Heart left ventricle (tissue), 16 donors: ENCODE measurements at places on chromosomes 11 and 22. TPM values are rescaled to one million over a fixed set of nuclear protein-coding genes. Genes with fewer than 3 reads are reported as not detected.

The HSPA8 gene
- total RNA-seq, result 1,081 TPM

The VSTM5 gene
- not detected for total RNA-seq

The MPEG1 gene
- 5.6 TPM for total RNA-seq

The SMTNL1 gene
- total RNA-seq, result not detected

The BBOX1 gene
- total RNA-seq, result not detected

The OR2D2 gene
- not detected for total RNA-seq

The EXPH5 gene
- total RNA-seq, result 3.3 TPM

The MMP26 gene
- total RNA-seq, result not detected

The HTR3A gene
- total RNA-seq, result not detected

The TUB gene
- 24.4 TPM for total RNA-seq

The MUC5AC gene
- not detected for total RNA-seq

The ARHGAP42 gene
- total RNA-seq, result 8.6 TPM

The OR8B4 gene
- total RNA-seq, result not detected

The FTH1 gene
- total RNA-seq, result 5,397 TPM

The TIMM10 gene
- total RNA-seq, result 46.4 TPM

DNA sequence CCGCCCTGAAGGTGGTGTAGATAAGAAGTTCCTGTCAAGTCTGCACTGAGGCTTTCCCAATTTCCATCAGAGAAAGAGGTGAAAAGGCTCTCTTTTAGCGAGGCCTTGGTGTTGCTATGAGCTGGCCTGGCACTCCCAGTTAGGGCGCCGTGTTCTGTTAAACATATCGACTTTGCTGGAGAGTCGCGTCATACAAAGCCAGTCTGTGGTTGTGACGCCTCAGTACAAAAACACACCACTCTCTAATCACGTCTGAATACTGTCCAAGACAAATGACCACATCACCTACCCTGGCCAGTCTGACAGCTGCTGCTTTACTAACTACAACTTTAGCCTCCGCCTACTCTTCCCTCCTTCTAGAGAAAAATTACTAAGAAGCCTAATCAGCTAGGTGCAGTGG, 8.0 kb upstream of the TOLLIP start:
- no peak for DNase-seq

- no peak for DNase-seq
Observed at GRCh38 chr22:31177420-31178162, 17.6 kb downstream of the RNF185 start.

DNA sequence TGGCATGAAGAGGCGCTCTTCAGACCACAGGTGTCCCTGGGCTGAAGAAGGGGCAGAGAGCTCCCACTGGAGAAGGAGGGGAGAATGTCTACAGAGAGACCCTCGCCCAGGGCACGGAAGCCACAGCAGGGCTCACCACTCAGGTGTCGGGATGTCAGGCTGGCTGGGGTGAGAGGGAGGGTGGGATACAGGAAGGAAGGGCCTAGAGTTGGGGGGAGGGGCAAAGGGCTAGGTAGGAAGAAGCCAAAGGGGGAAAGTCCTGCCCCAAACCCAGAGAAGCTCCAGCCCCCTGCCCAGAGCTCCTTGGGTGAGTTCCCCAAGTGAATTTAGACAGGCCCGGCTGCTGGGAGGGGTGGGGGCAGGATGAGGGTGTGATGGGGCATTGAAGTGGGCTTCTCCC, 232.0 kb downstream of the CEP164 start:
- no peak for DNase-seq

GRCh38 chr22:25083807-25084200, 115.9 kb upstream of the CRYBB3 start:
- no peak for DNase-seq

GRCh38 chr11:29773656-29774264, 243.1 kb downstream of the KCNA4 start:
- peak; percentile 63 for DNase-seq

GRCh38 chr22:27499121-27499520, 302.4 kb downstream of the MN1 start:
- no peak for DNase-seq

- no peak for DNase-seq
Observed at GRCh38 chr11:70034740-70035365, 43.3 kb upstream of the ANO1 start.

GRCh38 chr11:107856981-107857517, 1.5 kb downstream of the SLC35F2 start:
- DNase-seq, result no peak

GRCh38 chr11:9577556-9577955, 4.1 kb downstream of the WEE1 start:
- no peak for DNase-seq

DNA sequence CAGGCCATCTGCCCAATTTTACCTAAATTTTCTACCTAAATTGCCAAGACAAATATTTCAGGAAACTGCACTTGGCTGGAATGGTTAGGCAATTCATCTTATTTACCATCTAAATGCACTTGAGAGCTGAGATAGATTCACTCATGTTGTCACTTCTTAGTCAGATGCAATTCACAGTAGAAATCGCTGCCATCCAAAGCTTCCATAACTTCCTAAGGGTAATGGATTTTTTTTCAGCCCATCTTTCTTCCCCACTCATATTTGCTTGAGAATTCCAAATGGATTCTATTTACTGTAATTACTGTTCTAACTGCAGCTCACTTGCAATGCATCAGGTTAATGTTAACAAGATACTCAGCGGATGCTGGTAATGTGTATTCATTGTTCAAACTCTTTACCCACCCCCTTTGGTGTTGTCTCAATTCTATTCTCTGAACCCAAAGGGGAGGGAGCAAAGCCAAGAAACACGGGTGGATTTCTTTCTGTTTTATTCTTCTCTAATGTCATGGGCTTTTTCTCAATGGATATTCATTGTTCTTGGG, 96.0 kb downstream of the TENM4 start:
- no peak for DNase-seq

DNA sequence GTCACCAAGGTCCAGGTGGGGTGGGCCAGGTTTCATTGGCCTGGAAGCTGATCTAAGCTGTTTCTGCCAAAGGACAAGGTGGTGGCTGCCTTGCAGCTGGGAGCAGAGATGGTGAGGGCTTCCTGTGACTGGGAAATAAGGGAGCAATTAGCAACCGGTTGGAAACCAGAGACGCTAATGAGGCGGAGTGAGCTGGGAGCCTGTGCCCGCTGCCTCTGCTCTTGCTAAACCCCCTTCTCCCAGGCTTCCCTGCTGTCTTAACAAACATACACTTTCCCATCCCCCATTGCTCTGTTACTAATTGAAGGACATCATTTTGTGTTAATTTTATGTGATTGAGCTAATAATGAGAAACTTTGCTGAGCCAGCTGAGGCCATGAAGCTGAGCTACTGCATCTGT, 121.8 kb downstream of the INSC start:
- DNase-seq, result no peak

DNA sequence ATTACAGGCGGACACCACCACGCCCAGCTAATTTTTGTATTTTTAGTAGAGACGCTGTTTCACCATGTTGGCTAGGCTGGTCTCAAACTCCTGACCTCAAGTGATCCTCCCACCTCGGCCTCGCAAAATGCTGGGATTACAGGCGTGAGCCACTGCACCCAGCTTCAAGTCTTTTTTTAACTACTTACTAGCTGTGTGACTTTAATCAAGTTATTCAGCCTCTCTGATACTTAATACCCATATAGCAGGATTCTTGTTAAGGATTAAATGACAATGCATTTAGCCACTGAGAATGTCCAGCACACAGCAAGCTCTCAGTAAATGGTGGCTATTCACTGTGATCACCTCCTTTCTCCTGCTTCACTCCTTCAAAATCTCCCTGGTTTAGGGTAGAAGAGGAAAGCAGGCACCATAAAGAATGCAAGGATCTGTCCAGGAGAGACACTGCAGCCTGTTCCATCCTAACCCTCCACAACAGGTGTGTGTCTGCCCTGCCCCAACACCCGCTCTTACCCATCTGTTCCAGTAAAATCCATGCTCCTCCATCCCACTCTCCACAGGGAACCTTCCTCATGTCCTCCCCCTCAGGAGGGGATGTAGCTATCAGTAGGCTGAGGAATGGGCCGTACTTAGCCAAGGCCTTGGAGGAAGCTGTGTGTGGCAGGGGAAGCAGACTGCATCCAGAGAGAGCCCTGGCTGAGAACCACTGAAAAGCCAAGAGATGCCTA, 69.3 kb downstream of the MICAL3 start:
- DNase-seq, result no peak

DNA sequence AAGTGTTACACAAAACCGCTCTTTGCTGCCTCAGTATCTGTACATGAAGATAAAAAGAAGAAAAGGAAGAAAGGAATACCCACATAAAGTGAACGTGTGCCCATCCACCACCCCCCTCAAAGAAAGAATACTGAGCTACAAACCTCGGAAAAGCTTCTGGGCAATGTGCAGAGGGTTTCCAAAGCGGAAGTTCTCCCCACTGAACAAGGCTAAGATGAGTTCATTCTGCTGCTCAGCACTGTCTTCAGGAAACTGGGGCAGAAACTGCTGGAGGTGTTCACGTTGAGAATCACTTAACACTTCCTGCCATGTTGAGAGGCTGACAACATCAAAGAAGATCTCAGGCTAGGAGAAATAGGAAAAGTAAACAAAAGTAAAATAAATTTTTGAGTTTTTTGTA, 6.9 kb downstream of the NFRKB start:
- no peak for DNase-seq

DNA sequence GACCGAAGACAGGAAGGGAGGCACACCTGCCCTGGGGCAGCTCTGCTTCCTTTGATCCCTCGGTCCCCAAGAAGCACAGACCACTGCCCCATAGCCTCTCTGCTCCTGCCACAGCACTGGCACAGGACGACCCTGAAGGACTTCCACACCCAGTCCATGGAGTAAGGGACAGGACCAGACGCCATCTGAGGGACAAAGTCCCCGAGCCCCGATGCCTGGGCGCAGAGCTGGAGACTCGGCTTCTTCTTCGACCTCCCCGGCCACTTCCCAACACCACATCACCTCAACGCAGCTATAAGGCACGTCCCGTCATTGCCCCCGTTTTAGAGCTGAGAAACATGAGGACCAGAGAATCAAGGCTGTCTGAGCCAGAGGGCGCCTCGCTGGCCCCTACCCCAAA, 310.5 kb downstream of the BRD1 start:
- DNase-seq, result no peak

DNA sequence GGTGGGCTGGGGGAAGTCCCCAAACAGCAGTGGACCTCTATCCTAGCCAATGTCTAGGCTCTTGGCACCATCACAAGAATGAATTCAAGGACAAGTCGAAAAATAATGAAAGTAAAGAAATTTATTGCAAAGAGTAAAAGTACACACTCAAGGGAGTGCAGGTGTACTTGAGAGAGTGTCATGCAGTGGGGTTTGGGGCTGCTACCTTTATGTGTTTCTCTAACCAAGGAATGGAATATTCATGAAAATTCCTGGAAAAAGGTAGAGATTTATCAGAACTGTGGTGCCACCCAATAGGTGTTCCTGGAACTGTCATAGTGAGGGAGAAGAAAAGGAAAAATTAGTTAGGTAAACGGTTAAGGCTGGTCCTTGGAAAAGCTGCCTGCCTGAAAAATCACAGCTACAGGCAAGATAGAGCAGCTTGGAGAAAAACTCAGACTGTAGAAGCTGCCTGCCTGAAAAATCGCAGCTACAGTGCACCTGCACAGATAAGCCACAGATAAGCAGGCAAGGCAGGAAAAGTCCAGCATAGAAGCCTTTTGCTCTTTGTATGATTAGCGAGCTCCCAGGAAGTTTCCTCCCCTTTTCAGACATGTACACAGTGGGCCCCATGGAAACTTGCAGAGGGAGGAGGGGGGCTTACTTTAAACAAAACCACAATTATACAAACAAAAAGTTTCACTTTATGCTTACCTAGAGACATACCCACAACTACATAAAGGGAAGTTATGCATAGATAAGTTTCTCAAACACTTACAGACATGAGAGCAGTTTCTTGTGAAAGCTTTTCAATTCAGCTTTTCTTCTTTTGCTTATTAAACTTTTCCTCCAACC, 71.4 kb upstream of the B3GNT6 start:
- no peak for DNase-seq

GRCh38 chr11:46719048-46719542, at the start of gene F2:
TSS of gene F2 (plus strand) at chr11:46719213. CDS start at chr11:46719236, 23 bp downstream.
- DNase-seq, result no peak

- no peak for DNase-seq
Observed at GRCh38 chr11:42840860-42841259, 470.9 kb upstream of the API5 start.
